ENCODE measurements at places on chromosomes 7 and 10.

GRCh38 chr10:128570319-128570995, 444.2 kb upstream of the MKI67 start:
- no peak for DNase-seq

- DNase-seq = no peak
Observed at GRCh38 chr7:84565345-84566074, 370.9 kb upstream of the SEMA3A start.

- DNase-seq = no peak
Observed at GRCh38 chr10:68371604-68372003, 35.5 kb downstream of the RUFY2 start.

- no peak for DNase-seq
Observed at GRCh38 chr7:150801242-150801945, 825 bp downstream of the TMEM176A start.

DNA sequence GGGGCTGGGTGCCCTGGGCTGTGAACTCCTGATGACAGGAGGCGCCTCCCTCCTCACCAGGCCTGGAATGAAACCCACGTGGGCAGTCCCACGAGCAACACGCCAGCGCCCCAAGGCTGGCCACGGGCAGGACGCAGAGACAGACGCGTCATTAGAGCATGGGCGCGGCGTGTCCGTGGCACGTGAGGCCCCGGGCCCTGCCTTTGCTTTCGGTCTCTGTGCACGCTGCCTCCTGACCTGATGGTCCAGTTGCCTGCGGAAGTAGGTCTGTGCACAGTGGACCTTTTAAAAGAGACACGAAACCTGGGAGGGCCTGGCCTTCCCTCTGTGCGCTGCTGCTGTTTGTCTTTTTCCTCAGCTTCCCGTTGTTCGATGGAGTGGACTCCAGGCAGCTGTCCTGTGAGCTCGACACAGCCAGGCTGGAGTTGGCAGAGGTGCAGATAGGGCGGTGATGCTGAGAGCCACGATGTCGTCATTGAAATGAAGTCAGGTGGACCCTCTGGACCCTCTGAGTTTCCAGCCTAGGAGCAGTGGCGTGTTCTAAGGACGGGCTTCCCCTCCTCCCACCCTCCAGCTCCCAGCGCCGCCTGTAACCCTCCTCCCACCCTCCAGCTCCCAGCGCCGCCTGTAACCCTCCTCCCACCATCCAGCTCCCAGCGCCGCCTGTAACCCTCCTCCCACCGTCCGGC, 40.1 kb upstream of the CFAP46 start:
- DNase-seq = no peak

DNA sequence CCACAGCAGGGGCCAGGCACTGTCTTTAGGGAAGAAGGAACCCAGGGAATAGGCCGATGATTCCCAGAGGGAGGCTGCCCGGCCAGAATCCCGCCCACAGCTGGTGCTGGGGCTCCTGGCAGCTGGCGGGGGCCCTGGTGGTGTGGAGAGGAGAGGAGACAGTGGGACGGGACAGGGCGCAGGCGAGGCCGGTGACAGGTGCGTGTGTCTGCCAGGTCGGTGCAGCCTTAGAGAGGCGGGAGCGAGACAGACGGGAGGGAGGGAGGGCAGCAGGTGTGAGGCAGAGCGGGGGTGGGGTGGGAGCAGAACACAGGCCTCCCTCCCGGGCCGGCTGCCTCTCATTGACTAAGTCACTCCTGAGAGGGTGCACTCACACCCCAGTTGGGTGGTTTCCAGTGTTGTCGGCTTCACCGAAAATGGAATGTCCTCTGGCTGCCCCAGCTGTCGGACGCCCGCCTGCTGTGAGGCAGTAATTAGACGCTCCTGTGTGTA, 55.2 kb downstream of the ELFN1 start:
- peak; percentile 60 for DNase-seq

GRCh38 chr10:124627866-124628675, 116.1 kb downstream of the FAM53B start:
- DNase-seq = no peak

- no peak for DNase-seq
Observed at GRCh38 chr10:62904281-62904875, 88.2 kb upstream of the EGR2 start.

DNA sequence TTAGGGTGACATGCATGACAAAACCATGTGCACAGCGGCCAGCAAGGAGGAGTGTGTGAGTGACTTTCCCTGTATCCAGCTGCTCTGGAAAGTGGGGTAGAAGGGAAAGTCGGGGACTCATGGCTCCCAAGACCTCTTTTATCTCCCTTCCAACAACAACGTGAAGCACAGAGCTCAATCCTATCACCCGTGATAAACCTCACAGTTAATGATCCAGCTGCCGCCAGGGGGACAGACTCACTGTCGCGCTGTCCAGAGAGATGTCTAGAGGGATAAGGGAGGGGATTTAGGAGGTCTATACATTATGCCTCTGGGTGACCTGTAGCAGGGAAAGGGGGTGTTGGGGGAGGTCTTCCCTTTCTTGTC, 84.0 kb upstream of the SMNDC1 start:
- DNase-seq = no peak
